ENCODE measurements at places on chromosomes 4 and X. TPM values are rescaled to one million over a fixed set of nuclear protein-coding genes. Genes with fewer than 3 reads are reported as not detected.
A peak's percentile ranks its signal among the peaks of the same experiment; 100 is the strongest.

GRCh38 chr4:80446248-80446647 is 110.7 kb downstream of the CFAP299 start:
- no peak for DNase-seq

DNA sequence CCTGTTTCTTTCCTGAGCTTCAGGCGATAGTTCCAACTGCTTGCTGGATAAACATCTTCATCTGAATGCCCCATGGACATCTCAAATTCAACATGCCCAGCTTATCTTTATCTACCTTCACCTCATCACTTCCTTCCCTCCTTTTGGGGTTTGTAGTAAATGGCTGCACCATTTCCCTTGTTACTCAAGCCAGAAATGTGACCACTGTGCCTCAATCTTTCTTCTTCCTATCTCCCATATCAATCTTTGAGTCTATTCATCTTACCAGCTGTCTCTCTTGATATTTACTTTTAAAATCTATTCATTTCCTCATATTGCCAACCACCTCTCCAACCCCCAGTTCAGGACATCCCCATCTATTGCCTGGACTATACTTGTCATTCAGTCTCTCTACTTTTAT is 155.4 kb downstream of the PPA2 start:
- DNase-seq: no peak

DNA sequence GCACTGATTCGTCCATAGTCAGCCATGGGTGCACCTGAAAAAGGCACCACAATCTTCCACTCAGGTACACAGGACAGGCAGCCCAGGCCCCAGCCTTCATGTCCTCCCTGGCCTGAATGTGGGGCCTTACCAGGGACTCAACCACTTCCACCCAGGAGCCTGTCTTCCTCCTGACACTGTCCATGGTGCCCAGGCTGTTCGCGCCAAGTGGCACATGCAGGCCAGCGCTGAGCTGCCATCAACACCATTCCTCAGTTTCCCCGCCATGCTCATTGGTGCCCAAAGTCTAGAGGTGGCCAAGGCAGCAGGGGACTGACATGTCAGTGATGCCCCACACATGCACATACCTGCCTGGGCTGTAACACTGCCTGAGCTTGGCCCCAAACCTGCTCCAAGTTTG is 322.2 kb upstream of the POU3F4 start:
- DNase-seq: no peak

- DNase-seq: no peak
These were observed 13.6 kb upstream of the ABLIM2 start for GRCh38 chr4:8171984-8172924.

DNA sequence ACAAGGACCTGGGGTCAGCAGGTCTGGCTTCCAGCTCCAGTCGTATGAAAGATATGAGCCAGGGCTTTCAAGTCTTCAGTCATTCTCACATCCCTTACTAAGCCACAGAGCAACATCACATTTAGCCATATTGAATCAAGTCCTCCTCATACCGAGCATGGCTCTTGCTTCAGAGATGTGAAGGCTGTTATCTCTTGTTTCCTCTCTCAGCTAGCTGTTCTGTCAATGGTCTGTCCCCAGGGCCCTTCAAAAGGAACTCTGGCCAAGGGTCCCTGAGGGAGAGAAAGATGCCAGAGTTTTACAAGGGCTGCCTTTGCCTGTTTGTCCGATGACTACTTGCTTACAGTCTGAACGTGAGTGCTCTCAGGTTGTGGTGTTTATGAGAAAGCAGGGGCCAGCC is 30.5 kb downstream of the DOCK11 start:
- DNase-seq: no peak

GRCh38 chrX:53088136-53088974 is 5.6 kb upstream of the KANTR start:
- DNase-seq: peak; percentile 88

DNA sequence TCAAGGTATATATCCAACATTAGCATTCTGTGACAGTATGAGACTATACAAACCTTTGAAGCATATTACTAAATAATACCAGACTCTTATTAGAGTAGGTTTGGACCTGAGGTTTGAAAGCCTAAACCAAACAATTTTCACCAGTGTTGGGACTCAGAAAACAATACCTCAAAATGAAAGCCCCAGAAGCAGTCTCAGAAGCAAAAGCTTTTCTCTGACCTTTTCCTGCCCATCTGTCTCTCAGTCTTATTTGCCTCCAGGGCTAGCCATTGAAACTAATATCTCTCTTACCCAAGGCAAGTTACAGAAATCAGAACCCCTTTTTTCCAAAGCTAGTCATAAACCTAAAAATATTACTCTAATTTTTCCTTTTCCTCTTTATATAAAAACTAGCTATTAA is 163.3 kb downstream of the PTCHD1 start:
- DNase-seq: no peak

DNA sequence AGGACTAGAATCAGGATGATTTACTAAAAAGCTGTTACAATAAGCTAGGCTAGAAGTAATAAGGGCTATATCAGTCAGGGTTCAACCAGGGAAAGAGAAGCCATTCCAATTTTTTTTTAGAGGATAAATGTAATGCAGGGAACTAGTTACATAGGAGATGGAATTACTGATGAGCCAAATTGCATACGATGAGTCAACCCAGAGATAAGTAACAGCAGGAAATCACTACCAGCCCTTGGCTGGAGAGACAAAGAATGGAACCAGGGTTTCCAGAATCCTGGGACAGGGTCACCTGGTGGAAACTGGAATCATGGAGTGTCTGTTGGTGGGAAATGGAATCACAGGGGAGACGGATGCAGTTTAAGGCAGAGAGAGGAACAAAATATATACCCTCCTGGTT is 13.1 kb upstream of the MAGEA4 start:
- no peak for DNase-seq

- no peak for DNase-seq
These were observed 97.2 kb upstream of the GALNTL6 start for GRCh38 chr4:171715973-171716372.

- DNase-seq: no peak
These were observed 831.5 kb downstream of the STIM2 start for GRCh38 chr4:27692158-27692557.

- no peak for DNase-seq
These were observed 56.2 kb upstream of the GPRIN3 start for GRCh38 chr4:89363786-89364185.

GRCh38 chr4:94561249-94562024 is 109.7 kb downstream of the PDLIM5 start:
- DNase-seq: no peak

- DNase-seq: no peak
These were observed 10.4 kb upstream of the DGAT2L6 start for GRCh38 chrX:70166601-70167590.

- DNase-seq: no peak
These were observed 304.9 kb upstream of the RPS6KA3 start for GRCh38 chrX:20571611-20572010.

DNA sequence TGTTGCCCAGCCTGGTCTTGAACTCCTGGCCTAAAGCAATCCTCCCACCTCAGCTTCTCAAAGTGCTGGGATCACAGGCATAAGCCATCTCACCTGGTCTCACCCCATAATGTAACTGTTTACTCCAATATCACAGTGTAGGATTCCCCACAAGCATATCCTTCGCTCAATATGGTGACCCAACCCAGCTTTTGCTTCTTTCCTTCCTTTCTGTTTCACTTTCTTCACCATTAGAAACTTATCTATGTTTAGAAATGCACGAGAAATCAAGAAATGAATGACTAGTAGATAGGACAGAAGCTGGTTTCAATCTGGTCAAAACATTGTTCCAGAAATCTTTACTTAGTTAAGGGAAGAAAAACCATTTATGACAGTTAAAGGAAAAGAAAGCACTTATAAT is 18.9 kb downstream of the TSPAN5 start:
- DNase-seq: no peak

- DNase-seq: no peak
These were observed 296.3 kb upstream of the KLF3 start for GRCh38 chr4:38367642-38368174.

GRCh38 chrX:13750204-13750603 is 15.7 kb downstream of the OFD1 start:
- no peak for DNase-seq

DNA sequence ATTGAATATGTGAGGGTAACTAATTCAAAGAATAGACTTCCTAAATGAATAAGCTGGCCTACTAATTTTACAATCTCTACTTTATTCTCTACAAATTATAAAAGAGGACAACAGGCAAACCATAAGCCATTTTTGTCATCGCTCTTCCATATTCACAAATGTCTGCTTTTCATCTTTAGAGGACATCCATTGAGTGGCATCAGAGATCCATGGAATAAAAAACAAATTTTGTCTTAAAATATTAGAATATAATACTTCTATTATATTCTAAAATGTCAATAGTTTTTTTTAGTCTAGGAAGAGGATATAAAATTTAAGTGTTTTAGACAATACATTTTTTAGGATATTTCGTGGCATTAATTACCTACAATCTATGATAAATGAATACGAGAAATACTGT is 300.9 kb upstream of the TACR3 start:
- no peak for DNase-seq

DNA sequence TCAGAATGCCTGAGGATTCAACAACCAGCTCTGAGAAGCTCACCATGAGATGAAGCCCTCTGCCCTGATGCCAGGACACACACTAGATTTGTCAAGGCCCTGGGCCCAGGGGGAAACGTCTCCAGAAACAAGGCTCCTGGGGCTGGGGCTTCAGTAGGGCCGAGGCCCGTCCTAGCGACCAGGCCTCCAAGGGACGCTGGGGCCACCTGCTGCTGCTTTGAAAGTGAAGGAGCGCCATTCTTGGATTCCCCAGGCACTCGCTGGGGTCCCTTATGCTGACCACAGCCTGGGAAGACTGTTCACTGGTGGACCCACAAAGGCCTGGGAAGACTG is 23.9 kb downstream of the PDE6B start:
- no peak for DNase-seq

DNA sequence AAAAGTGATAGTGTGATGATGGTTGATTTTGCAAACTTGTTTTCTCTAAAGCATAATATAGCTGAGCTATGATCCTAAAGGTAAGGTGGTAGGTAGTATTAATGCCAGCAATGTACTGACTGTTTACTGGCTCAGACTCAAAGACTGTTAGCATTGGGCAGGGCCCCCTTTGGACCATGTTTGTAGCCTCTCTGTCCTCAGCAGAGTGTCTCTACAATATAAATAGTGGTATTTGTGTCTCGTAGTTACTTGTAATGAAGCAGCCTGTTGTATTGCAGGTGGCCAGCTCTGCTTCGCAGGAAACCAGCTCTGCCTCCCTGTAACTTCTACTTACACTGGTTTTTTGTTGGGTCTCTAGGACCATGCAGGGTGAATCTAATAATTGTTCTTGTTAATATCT is 70.5 kb downstream of the ARHGAP10 start:
- DNase-seq: no peak

DNA sequence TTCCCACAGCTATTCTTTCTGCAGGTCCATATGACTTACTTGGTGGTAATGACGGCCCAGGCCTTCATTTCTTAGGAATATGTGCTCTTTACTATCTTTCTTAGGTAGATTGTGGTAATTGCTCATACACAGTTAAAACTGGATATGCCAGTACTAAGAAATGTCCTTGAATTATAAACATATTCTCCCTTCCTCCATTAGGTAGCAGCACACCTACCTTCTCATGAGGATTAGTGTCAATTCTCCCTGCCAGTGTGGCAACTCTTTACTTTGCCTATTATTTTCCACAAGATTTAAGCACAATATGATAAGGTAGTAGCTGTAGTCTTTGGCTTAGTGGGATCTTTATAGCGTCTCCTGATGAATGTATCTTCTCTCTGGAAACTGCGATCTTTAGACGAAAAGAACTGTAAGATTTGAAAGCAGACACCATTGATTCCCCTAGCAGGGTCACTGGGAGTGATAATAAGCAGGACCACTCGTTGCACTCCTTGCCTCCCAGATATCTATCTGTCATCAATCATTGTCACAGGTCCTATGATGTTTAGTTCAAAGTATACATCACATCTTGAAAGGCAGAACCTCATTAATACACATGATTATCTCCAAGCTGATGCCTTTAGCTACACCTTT is 1240.7 kb downstream of the C4orf33 start:
- DNase-seq: no peak

DNA sequence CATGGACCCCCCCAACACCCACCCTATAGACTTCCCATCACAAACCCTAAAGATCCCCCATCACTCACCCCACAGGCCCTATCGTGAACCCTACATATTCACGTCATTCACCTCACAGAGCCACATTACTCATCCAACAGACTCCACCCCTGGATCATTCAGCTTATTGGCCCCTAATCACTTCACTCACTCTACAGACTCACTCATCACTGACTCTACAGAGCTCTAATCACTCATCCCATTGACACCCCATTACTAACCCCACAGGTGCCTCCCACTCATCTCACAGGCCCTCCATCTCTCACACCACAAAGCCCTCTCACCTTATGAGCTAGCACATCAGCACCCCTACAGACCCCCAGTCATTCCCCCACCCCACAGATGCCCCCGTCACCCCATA is 6.3 kb upstream of the TBC1D25 start:
- DNase-seq: no peak

- DNase-seq: no peak
These were observed 3.5 kb downstream of the UBE2D3 start for GRCh38 chr4:102823897-102824296.

The TEX13D gene
- not detected for total RNA-seq

The DMRTC1 gene
- not detected for total RNA-seq

The LAP3 gene
- total RNA-seq: 55.6 TPM

The AFM gene
- total RNA-seq: not detected

The SULT1E1 gene
- total RNA-seq: not detected

The SPIN3 gene
- 3.6 TPM for total RNA-seq

The CD40LG gene
- total RNA-seq: 0.15 TPM

The SSX3 gene
- total RNA-seq: not detected

The BGN gene
- total RNA-seq: 40.6 TPM

The SPON2 gene
- 22.8 TPM for total RNA-seq
